ENCODE measurements at places on chromosomes 16 and 17.
A peak's percentile ranks its signal among the peaks of the same experiment; 100 is the strongest.

DNA sequence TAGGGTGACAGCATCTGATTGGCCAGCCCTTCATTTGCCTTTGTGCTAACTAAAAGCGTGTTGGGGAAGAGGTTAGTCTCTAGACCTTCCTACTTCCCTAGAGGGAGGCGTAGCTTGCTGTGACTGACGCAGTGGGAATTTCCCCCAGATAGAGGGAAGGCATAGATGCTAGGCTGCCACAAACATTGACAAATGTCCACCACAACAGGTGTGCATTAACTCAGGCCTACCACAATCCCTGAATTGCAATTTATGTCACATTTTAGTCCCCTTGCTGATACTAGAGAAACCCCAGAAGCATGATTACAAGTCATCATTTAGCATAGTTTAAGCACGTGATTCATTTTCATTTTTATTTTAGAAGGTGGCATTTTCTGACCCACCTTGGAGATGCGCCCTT is 76.3 kb upstream of the WSB1 start:
- no peaks in the 10 kb centered on the region for H3K4me1 ChIP-seq
- H3K27ac ChIP-seq: no peak overlapping the region
- H3K4me3 ChIP-seq: no peak overlapping the region
- DNase-seq: no peak

DNA sequence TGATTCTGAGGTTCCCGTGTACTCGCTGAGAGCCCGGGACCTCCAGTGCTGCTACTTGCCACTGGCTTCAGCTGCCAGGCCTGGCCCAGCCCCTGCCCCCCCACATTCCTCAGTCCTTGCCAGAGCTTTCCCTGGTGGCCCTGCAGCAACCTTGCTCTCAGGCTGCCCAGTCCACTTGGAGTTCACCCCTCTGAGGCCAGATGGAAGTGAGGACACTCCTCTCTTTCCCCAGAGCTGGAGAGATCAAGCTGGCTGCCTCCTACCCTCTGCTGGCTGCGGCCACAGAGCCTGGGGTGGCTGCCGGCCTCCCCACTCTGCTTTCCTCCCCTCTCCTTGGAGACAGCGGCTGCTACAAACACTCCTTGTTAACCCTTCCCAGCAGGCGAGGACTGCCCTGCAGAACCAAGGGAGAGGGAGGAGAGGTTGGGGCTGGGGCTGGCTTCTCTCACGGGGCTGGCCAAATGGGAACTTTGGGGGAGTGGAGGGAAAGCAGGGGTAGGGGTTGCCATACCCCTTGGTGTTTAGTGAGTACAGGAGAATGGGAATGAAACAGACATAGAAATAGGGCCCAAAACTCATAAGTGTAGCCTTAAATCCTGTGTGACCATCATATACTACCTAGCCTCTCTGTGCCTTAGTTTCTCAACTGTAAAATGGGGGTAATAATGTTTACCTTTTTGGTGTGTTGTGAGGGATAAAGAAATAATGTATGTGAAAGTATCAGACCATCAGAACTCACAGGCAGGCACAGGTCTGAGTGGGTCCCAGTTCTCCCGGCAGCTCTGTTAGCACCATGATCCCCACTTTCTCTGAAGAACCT is at the start of gene GAS2L2:
GAS2L2 (minus strand) TSS at position 295 of the 820 bp plus-strand sequence. CDS start 389 bp downstream, outside the sequence.
- H3K4me1 ChIP-seq: no peaks in the 10 kb centered on the region
- no peak within 1 kb of the TSS for H3K4me3 ChIP-seq
- no peak for DNase-seq
- H3K36me3 ChIP-seq: no peaks in the 10 kb centered on the region

DNA sequence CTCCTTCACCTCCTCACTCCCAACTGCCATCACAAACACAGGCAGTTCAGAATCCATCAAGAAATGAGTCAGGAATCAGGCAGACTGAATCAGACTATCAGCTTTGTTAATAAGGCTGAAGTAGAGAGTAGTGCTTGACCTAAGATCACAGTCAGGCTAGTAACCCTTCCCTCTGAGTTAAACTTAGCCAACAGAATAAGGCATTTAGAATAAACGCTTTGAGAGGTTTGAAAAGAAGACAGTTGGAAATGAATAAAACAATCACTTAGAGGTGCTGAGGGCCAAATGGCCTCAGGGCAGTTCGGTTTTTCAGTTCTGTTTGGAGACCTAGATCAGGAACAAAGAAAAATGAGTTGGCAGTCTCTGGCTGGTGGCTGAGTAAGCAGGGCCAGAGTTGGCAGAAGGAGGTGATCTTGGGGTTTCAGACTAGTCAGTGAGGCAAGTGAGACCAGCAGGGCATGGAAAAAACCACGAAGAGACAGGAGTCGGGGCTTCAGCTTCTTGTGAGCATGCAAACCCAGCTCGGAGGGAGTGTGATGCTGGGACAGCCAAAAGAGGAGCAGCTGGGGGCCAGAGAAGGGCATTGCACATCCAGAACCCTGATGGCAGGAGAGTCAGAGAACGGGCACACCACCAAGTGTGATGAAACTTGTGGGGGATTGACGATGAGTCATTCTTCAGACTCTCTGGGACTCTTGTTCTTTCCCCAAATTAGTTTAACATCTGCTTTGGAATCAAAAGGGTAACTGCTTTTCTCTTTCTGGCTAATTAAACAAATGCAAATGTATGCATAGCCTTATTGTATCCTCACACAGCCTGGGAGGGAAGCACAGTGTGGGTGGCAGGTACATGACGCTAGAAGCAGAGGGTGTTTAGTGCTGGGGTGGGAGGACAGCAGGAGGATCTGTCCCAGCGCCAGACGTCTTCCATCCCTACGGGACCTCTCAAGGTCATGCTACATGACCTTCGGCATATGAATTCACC is 54.8 kb downstream of the SPECC1 start:
- H3K4me1 ChIP-seq: no peaks in the 10 kb centered on the region
- H3K27ac ChIP-seq: no peak overlapping the region
- no peaks in the 10 kb centered on the region for H3K27me3 ChIP-seq
- no peak for DNase-seq
- H3K36me3 ChIP-seq: no peaks in the 10 kb centered on the region

DNA sequence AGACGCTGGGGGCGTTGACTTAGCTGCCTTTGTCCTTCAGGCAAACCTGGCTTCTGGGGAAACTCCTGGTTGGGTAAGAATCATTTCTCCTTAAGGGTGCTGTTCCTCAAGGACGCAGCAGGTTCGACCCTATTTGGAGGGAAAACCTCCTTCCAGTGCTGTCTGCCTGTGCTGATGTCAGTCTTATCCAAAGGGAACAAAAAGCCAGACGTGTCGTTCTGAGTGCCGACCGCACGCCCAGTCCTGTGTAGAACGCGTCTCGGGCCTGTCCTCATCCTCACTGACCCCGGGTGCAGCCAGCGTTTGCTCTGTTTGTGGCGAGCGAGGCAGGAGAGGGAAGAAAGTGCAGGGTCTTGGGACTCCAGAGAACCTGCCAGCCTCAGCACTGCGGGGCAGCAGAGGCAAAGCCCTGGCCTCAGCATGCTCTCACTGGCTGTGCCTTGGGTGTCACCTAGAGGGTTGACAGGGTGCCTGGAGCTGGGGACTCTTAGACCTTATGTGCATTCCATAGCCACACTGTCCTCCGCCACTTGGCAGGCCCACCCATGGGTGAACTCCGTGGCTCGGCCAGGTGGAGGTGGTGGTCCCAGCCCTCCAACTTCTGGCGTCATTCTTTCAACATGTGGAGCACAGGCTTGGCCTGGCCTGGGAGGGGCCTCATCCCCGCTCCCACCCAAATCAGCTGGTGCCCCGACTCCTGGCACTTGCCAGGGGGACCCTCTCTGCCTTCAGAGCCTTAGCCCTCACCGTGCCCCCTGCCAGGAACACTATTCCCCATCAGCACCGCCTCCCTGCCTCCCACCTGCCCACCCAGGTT is 6.0 kb downstream of the SNN start:
- H3K4me3 ChIP-seq: no peak overlapping the region
- no peaks in the 10 kb centered on the region for H3K36me3 ChIP-seq
- peaks cover 25% of the 10 kb centered on the region for H3K4me1 ChIP-seq
- no peak overlapping the region for H3K27ac ChIP-seq
- no peaks in the 10 kb centered on the region for H3K27me3 ChIP-seq

GRCh38 chr17:78343543-78344201 is 16.2 kb downstream of the SOCS3 start:
- H3K27me3 ChIP-seq: peaks cover 78% of the 10 kb centered on the region
- H3K27ac ChIP-seq: no peak overlapping the region
- DNase-seq: no peak
- no peaks in the 10 kb centered on the region for H3K36me3 ChIP-seq
- H3K4me1 ChIP-seq: peaks cover 14% of the 10 kb centered on the region

DNA sequence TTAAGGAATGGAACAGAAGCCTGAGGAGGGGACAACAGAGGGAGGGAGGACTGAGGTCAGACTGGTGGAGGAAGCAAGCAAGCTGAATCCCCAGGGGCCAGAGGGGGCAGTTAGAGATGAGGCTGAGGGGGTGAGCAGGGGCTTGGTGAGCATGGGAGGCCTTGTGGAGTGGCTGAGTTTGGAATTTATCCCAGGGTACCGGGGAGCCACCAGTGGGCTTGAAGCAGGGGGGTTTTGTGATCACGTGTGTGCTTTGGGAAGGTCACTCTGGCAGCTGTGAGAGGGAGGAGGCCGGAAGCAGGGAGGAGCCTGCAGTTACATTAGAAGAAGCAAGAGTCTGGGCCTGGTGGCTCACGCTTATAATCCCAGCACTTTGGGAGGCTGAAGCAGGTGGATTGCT is 9.8 kb upstream of the CTCF start:
- H3K4me3 ChIP-seq: no peak overlapping the region
- no peak for DNase-seq
- peak overlapping the region; percentile 29 for H3K27ac ChIP-seq
- no peaks in the 10 kb centered on the region for H3K27me3 ChIP-seq
- no peaks in the 10 kb centered on the region for H3K36me3 ChIP-seq

DNA sequence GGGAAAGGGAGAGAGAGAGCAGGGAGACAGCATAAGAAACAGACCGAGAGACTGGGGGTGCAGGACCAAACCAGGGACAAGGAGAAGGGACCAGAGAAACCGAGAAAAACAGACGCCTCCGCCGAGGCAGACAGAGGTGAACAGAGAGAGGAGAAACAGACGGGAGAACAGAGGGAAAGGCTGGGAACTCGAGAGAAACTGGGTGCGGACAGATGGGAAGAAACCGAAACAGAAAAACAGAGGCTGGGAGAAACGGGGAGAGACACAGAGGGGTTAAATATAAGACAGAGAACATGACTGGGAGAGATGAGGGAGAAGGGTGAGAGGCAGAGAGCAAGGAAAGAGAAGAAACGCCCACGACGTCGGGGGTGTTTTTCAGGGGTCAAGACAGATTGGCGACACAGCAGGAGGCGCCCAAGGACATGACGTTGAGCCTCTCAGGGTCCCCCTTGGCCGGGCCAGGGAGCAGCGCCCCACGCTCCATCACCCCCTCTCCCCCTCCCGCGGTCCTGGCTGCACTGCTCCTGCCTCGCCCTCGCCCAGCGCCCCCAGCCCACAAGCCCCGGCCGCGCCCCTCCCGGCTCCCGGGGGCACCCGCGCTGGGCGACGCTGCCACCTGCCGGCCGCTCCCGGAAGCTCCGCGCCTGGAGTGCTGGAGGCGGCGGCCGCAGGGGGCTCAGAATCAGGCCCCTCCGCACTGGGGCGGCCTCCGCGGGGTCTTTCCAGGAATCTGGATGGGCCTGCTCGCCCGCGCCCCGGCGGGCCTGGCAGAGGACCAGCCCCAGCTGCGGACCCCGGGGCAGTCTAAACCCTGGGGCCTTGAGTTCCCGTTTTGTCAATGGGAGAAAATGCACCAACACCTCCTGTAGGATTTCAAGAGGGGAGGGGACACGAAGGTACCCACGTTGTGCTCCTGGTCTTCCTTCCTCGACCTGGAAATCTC is 1.3 kb upstream of the TMEM92 start:
- no peak overlapping the region for H3K27ac ChIP-seq
- peaks cover 23% of the 10 kb centered on the region for H3K27me3 ChIP-seq
- peak overlapping the region; percentile 23 for H3K4me3 ChIP-seq
- H3K4me1 ChIP-seq: peaks cover 40% of the 10 kb centered on the region
- DNase-seq: peak; percentile 87
